ENCODE measurements at places on chromosomes 7 and 10. TPM values are rescaled to one million over a fixed set of nuclear protein-coding genes. Genes with fewer than 3 reads are reported as not detected.

NKX1-2 gene
- not detected for polyA plus RNA-seq

GPR26 gene
- polyA plus RNA-seq = not detected

HSPA12A gene
- polyA plus RNA-seq = 20.5 TPM

NKX6-2 gene
- not detected for polyA plus RNA-seq

PIK3CG gene
- 0.02 TPM for polyA plus RNA-seq

TRIM73 gene
- 0.15 TPM for polyA plus RNA-seq

SYT15 gene
- polyA plus RNA-seq = 0.15 TPM

TMEM176A gene
- polyA plus RNA-seq = 1.5 TPM

AHCYL2 gene
- polyA plus RNA-seq = 13.3 TPM

UPK3BL2 gene
- polyA plus RNA-seq = 1.8 TPM

DGKB gene
- polyA plus RNA-seq = 0.04 TPM

FZD1 gene
- polyA plus RNA-seq = 9.6 TPM

CUZD1 gene
- polyA plus RNA-seq = 0.96 TPM

GNAT3 gene
- not detected for polyA plus RNA-seq

SLC26A3 gene
- not detected for polyA plus RNA-seq

DNA sequence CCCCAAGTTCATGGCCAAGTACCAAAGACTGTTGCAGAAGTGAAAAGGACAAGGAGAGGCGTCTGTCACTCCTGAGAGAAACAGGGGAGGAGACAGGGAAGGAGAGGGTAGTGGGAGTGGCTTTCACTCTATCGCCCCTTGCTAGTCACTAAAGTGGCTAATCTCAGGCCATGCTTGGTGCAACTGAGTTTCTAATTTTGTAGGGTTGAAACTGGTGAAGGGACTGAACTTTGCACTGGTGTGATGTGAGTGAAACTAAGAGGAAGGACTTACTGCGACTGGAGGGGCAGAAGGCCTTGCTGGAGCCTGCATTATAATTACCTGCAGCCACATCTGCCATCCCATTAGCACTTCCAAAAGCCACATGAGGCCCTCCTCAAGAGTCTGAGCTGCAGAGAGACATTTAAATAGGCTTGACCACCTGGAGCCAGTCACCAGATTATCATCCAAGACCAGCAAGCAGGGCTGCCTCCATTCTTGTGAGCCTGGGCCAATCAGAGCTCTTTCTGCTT, 107.2 kb upstream of the EEPD1 start:
- DNase-seq = no peak

DNA sequence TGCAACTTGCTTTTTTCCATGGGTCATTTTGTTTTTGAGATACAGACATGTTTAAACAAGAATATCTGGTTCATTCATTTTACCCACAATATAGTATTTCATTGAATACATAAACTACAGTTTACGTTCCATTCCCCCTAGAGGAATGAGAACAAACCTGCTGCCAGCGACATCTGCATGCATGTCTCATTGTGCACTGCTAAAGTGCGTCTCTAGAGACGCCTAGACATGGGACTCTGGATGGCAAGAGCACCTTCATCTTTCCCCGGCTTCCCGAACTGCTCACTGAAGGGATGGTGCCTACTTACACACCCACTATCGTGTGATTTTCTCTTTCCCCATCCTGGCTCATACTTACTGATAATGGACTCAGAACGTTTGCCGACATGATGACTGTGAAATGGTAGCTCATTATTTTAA, 1.2 kb upstream of the ZNF777 start:
- no peak for DNase-seq

GRCh38 chr7:127738859-127739258, 86.9 kb downstream of the SND1 start:
- DNase-seq = no peak

GRCh38 chr7:23765943-23766342, 55.9 kb downstream of the STK31 start:
- no peak for DNase-seq

GRCh38 chr7:126668367-126668752, 584.4 kb downstream of the GRM8 start:
- no peak for DNase-seq

- DNase-seq = no peak
These were observed 163.5 kb upstream of the NEBL start for GRCh38 chr10:21060626-21061025.

DNA sequence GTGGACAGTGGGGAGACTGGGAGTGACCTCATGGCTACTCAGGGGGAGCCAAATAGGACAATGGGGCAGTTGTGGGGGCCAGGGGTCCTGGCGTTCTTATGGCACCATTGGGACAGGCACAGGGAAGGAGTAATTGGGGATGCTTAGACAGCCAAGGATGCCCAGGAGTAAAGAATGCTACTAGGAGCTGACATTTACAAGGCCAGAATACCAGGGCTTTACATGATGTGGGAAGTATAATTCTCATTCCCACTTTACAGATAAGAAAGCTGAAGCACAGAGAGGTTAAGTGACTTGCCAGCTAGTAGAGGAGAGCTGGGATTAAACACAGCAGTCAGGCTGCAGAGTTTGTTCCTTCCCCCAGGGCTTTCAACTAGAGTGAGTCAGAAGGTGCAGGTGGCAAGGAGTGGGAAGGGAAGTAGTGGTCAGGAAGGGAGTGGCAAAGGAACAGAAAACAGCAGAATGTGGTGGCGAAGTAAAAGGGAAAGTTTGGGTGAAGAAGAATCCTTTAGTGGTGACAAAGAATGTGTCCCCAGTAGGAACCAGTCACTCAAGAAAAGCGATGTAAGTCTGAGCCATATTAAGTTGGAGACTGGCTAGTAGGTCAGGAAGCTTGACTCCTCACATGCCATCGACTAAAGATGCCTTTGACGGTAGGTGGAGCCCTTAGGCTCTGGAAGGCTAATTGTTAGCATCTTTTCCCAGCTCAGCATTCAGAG, 32.8 kb downstream of the CPVL start:
- no peak for DNase-seq

DNA sequence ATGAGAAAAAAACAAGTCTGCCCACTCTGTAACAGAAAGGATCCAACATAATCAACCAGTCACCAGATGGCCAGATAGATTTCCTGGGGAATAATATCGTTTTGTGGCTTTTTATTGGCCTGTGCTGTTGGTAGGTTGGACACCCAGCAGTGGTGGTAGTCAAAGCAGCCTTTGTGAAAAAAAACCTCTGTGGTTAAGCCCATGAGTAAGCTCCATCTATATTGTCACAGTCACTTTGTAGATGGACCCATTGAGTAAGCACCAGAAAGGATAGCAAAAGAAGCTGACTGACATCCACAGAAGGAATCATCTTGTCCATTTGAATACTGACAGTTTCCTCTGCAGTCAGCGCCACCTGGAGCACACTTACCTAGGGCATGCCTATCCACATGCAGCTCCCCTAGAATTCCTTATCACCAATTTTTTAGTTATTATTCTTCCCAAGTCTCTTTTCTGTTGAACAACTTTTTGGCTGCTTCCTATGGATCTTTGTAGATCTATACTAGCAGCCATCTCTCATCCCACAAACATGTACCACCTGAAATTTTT, 96.9 kb downstream of the IQUB start:
- DNase-seq = no peak

DNA sequence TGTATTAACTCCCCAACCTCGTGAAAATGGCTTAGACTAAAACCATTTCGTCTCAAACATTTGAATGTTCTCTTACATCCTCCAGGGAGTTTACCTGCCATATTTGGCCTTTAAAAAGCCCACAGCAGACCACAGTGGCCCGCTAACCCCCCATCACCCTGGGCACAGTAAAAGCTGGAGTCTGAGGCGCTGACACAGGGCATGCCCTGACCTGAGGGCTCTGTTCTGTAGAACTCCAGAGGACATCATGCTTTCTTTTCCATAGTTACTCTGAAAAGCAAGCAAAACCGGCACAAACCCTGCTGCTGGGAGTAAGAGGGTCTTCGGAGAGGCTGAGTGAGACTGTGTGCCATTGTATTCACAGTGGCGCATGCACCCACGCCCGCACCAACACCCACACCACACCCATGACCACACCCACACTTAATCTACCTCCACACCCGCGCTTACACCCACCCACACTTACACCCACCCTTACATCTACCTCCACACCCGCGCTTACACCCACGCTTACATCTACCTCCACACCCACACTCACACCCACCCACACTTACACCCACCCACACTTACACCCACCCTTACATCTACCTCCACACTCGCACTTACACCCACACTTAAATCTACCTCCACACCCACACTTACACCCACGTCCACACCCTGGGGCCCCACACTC, 32.1 kb downstream of the LRRC27 start:
- DNase-seq = peak; percentile 38

- DNase-seq = no peak
These were observed 72.0 kb downstream of the VWA2 start for GRCh38 chr10:114311023-114311422.

- DNase-seq = no peak
These were observed 1.4 kb downstream of the GIMAP5 start for GRCh38 chr7:150738591-150739001.

- no peak for DNase-seq
These were observed 8.7 kb upstream of the UTF1 start for GRCh38 chr10:133221331-133221730.

GRCh38 chr7:112770051-112770450, 20.1 kb downstream of the TMEM168 start:
- DNase-seq = no peak

GRCh38 chr7:42046483-42046882, 190.5 kb downstream of the GLI3 start:
- DNase-seq = peak; percentile 11

- no peak for DNase-seq
These were observed 157.1 kb downstream of the GATA3 start for GRCh38 chr10:8211631-8212030.

DNA sequence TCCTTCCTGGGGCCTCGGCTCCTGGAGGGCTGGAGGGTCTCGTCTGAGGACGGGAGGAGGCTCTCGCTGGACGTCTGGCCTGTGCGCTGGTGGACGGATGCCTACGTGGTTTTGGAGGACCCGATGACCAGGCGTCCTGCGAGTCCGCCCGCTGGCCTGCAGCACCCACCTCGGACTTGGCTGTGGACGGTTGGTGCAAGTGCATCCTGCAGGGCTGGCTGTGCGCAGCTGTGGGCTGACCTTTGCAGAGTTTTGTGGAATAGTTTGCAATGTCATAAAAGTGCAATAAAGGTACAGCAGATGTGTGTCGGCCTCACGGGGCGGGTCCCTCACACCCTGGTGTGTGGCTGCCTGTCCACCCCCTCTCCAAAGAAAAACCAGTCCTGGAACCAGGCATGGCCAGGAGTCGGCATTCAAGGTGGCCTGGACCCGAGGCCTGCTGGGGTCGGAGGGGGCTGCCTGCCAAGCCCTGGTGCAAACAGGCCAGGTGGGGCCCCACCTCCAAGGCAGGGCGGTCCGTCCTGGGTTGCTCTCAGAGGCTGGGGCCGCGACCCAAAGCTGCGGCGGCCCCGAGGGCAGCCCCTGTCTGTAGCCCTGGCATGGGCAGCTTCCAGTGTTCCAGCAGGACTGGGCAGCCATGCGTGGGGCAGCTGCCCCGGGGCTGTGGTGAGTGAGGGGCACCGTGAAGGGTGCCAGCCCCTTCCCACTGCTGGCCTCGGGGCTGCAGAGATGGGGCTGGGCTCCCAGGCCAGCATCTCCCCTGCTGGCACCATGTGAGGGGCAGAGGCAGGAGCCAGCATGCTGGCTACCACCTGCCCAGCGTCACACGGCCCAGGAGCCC, 29.3 kb upstream of the FOXL3 start:
- no peak for DNase-seq

GRCh38 chr7:142519079-142520078, 229.9 kb upstream of the PRSS1 start:
- DNase-seq = no peak

DNA sequence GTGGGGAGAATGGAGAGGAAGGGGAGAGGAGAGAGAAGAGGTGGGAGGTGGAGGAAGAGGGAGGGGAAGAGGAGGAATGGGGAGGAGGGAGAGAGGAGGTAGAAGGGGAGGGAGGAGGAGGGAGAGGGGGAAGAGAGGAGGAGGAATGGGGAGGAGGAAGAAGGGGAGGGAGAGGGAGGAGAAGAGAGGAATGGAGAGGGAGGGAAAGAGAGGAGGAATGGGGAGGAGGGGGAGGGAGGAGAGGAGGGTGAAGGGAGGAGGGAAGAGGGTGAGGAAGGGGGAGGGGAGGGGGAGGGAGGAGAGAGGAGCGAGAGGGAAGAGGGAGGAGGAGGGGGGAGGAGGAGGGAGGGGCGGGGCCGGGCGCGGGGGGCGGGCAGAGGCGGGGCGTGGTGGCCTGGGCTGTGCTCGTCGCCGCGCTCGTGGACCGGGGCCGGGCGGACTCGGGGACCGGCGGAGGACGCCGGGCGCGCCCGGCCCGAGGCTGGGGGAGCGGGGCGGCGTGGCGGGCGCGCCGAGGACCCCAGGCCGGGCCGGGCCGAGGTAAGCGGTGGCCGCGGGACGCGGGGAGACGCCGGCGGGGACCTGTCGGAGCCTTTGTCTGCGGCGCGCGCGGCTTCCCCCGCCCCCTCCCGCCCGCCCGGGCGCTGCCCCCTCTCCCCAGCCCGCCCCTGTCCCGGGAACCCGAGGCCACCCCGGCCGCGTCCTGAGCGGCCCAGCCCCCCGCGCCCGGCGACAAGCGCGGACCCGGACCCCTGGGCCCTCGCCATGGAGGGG, at the start of gene SLC29A4:
TSS of gene SLC29A4 (plus strand) at position 401 of the 774 bp plus-strand sequence. CDS start 4,874 bp downstream, outside the sequence.
- no peak for DNase-seq

- DNase-seq = peak; percentile 26
These were observed 90.1 kb downstream of the PIP4K2A start for GRCh38 chr10:22624287-22624738.

DNA sequence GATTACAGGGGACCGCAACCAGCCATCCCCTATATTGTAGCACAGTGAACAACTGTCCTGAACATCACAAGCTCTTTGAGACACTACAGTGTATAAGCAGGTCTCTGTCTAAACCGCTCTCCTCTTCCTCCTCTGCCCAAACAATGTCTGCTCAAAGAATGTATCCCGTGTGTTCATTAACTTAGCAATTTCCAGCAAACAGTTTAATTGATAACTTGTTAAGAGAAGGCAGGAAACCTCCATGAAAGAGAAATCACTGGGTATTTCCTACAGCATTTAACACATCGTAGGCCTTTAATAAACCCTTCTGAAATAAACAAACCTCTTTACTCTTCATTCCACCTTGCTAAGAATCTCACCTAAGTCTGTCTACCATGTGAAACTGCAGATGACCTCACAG, 1.5 kb downstream of the PMS2 start:
- DNase-seq = no peak

- no peak for DNase-seq
These were observed 1.6 kb downstream of the AKAP9 start for GRCh38 chr7:91942312-91942711.

DNA sequence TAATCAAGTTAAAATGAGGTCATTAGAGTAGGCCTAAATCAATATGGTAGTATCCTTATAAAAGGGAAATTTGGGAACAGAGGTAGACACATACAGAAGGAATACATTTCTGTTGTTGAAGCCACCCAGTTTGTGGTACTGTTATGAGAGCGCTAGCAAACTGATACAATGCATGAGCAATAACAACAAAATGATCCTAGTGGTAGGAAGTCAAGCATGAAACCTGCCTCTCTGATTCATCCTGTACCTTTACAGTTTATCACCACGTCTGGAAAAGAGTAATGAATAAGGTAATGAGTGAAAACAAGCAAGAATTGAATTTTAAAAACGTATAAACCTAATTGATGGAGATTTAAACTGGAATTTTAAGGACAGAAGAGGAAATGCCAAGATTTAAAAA, 217.2 kb downstream of the PCLO start:
- DNase-seq = no peak

- DNase-seq = peak; percentile 20
These were observed 315.7 kb downstream of the TNS3 start for GRCh38 chr7:47266131-47266706.
